ENCODE measurements at places on chromosomes 16 and 17.

GRCh38 chr16:3689731-3690130 lies 27.6 kb downstream of the TRAP1 start:
- DNase-seq = no peak

- no peak for DNase-seq
These were observed 11.4 kb upstream of the BIRC5 start for GRCh38 chr17:78202666-78203065.

DNA sequence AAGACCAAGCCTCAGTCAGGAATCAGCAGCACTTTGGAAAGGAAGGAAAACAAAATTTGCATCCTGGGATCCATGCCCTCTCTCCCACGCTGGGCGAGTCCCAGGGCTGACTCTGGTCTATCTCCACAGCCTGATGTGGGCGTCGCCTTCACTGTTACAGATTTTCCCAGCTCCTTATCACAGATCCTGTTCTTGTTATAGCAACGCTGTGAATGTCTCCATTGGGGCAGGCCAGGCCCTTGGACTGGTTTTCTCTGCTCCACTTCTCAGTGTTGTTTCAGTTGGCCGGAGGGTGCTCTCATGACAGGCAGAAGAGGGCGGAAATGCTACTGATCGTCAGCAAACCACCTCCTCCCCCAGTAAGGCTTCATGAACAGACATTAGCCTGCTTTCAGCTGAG lies 127.9 kb upstream of the CDH11 start:
- no peak for DNase-seq

- DNase-seq = no peak
These were observed 96.7 kb downstream of the SEC14L1 start for GRCh38 chr17:77237232-77238008.

DNA sequence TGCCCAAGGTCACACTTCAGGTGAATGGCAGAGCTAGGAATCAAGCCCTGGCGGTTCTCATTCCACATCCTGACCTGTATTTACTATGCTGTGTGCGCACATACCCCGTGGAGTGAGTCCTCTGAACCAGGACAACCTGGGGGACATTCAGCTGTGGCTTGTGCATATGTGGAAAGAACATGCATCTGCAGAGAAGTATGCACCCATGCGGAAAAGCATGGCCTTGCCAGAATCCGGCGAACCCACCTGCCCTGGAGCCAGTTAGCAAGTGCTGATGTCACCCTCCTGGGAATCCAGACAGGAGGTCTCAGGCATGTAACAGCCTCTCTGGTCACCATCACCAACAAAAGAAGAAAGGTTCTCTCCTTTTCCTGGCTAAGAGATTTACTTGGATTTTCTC lies 1.9 kb downstream of the RASL10B start:
- DNase-seq = no peak

DNA sequence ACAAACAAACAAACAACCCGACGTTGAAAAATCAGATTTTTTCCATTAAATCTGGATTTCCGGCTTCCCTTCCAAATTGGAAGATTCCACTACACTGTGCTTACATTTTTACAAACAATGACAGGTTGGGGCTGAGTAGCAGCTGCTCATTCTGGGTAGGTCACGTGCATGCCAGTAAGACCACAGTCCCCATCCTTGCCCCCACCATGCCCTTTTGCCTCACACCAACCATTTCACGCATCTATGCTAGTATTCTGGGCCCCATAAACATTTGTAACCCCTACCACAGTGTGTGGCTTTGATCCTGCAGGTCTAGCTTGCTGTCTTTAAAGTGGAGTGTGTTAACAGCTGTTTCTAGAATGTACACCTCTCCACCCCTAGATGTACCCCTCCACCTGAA lies 366.1 kb downstream of the XYLT1 start:
- no peak for DNase-seq

GRCh38 chr17:8223356-8224126 lies 13.2 kb upstream of the AURKB start:
- DNase-seq = no peak

- no peak for DNase-seq
These were observed 25.6 kb downstream of the ABCC3 start for GRCh38 chr17:50660042-50660886.

DNA sequence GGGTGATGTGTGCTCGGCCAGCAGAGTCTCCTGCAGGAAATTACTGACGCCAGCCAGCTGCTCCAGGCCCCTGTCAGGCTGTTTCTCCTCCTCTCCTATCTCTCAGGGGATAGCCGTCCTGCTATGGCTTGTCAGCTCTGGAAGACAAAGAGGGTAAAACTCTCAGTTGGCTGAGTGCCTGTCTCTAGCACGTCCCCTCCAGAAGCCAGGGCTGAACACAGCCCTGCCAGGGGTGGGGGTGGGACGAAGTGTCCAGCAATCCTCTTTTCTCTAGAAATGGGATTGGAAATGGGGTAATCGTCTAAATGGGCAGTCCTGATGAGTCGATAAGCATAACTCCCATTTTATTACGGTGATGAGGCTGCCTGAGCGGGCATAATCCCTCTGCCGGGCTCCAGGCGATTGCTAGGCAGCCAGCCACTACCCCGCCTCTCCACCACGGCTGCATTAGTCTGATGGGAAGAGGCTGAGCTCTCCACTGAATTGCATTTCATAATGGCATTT lies 89.1 kb upstream of the GNAO1 start:
- no peak for DNase-seq

DNA sequence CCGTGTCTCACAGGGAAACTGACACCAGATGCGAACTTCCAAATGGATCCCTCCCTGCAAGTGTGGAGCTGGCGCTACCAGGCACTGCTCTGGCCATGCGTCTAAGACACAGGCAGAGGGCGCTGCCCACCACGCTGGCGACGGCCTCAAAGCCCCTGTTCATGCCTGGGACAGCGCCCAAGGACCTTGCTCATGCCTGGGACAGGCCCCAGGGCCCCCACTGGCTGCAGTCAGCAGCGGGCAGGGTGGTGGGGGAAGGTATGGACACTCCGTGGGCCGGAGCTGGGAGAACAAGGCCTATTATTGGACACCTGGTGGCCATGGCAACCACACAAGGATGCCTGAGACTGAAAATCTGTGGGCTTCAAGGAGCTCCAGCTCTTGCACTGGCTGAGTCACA lies 8.8 kb downstream of the ZG16B start:
- DNase-seq = no peak

DNA sequence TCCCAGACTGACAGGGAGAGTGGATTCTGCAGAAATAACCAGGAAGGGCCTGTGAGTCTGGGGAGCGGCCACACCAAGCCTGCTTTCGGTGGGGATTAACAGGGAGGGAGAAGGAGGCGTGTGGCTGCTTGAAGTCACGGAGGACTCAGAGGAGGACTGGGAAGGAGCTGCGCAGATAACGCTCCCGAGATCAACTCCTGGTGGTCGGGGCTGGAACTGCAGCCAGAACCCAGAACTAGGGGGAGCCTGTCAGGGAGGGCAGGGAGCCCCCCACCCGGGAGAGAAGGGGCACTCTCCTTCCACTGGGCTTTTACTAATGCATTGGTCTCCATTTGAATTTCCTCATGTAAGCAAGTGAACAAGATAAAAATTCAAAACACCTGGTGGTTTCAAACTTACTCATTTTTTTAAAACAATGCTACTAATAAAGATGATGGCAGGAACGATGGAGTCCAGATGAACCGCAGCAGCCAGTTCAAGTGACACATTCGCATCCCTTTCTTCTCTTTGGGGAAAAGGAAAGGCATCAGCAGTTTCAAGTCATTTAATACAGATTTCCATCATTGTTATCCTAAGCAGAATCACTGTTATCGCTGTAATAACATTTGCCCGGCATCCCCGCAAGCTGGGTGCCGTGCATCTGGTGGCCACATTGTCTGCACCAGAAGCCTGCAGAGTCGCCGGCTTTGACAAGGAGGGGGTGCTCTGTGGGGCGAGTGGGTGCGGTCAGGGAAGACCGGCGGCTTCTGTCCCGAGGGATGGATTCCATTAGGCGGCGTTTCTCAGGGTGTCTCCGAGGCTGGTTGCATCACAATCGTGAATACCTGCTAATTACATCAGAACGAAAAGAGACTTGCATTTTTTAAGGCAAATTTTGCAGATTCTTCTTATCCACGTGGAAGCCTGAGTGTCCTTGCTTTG lies 183.0 kb downstream of the FOXL1 start:
- DNase-seq = peak; percentile 59

DNA sequence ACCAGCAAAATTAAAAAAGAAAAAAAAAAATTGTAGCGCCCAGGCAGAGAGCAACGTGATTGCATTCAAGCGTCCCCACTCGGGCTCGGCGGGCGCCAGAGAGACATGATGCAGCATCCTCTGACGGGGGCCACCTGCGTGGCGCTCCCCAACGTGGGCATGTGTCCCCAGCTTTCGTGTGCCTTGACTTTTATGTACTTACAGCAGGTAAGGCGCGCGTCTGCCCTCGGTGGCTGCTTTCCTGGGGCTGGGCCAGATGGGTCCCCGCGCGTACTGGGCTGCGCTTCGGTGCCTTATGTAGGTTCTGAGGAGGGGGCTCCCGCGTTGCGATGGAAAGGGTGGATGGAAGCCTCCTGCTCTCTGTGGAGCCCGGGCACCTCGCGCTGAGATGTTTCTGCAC lies 28.4 kb upstream of the RBFOX1 start:
- no peak for DNase-seq

- no peak for DNase-seq
These were observed 35.4 kb downstream of the ARSG start for GRCh38 chr17:68326681-68327080.

DNA sequence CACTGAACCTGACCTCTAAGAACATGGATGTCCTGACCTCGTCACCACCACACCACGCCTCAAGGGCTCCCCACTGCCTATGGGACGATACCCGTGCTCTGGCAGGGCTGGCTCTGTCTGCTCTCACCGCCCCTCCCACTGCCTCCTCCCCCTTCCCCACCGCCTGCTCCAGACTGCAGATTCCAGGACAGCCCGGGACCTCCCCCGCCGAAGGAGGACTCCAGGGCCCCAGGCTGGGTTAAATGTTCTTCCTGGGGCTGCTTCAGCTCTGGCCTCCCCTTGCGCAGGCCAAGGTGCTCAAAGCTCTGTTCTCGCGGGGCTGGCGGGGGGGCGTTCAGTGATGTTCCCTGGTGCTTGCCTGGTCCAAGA lies 3.1 kb downstream of the NPW start:
- no peak for DNase-seq

DNA sequence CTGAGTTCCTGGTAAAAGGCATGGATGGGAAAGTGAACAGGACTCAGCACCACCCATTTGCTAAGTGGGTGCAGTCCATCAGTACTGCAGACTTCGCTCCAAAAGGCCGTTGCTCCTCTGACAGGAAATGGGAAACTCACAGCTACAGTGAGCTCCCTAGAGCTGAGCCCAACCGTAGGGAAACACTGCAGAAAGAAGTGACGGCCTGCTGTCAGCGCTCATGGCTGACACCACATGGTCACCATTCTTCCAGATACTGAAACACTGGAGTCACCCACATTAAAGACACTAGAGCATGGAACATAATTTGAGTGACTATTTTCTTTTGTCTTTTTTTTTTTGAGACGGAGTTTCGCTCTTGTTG lies 31.9 kb downstream of the UBE2O start:
- DNase-seq = no peak

GRCh38 chr17:78708510-78708973 lies 73.5 kb downstream of the CYTH1 start:
- no peak for DNase-seq

Measured in omental fat pad (tissue), 4 donors.